ENCODE measurements at places on chromosomes 7 and 10.

DNA sequence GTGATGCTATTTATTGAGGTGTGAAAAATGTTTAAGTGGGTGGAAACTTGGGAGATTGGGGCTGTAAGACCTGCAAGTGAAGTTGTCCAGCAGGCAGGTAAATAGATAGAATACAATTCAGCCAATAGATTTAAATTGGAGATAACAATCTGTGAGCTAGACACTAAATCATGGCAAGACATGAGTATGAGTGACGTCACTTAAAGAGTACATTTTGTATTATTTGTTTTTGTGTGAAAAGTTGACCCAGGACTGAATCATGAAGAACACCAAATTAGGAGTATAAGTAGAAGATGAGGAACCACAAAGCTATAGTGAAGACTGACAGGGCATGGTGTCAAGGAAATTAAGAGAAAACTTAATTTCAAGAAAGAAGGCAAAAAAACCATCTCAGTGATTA, 249.1 kb upstream of the SEMA3C start:
- DNase-seq, result no peak

DNA sequence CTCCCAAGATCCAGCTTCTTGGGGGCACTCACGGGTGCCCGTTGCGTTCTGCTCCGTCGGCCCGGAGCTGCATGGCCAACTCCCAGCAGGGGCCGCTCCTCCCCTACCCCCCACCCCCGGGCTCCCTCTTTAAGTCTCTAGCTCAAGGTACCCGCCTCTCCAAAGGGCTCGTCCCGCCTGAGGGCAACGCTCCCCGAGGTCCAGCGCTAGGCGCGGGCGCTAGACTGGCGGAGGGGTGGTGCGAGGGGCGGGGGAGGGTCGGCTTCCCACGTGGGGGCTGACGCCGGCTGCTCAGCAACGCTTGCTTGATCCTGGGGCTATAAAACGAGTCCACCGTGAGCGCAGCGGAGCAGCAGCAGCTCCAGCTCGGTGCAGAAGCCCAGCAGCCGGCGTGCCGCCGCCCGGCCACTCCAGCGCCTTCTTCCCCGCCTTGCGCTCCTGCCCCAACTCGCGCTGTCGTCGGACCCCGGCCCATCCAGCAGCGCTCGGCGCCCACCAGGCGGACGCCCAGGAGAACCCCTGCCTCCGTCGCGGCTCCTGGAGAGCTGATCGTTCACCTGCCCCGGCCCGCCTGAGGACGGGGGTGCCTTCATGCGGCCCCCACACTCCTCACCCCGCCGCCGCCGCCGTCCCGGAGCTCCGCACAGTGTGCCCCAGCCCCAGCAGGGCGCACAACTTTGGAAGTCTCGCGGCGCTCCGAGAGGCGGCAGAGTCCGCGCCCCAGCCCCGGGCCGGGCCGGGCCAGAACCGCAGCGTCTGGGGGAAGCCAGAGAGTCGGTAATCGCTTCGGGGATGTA, at the start of gene ADRA2A:
TSS of gene ADRA2A (plus strand) at position 348 of the 797 bp plus-strand sequence. CDS start 968 bp downstream, outside the sequence.
- peak; percentile 55 for DNase-seq

- no peak for DNase-seq
These were observed 20.2 kb downstream of the TOMM7 start for GRCh38 chr7:22802426-22802825.

- no peak for DNase-seq
These were observed 21.8 kb downstream of the ARHGAP19 start for GRCh38 chr10:97270523-97271154.

- DNase-seq, result no peak
These were observed 25.1 kb downstream of the SGCE start for GRCh38 chr7:94630855-94631254.

DNA sequence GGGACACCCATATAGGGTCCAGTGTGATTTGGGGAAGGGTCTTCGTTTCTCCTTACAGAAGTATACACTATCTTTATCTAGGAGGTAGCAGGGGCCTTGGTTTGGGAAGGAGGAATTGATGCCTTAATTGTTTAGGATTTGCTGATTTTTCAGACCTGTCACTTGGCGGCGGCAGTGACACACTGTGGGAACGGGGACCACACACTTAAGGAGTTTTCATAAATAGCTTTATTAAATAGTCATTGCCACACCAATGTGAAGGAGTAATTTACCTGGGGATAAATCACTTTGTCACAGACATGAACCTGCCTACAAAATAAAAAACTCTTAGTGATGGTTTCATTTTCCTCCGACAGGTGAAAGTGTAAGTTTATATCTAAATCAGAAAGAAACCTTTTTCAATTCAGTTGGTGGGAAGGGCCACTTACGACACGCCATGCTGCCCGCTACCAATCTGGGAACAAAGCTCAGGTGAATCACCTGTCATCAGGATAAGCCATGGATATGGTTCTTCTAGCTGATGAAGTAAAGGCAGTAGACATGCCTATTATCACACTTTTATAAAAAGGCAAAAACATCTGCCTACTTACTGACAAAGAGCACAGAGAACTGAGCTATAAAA, 12.3 kb upstream of the ENO4 start:
- no peak for DNase-seq

GRCh38 chr10:95431900-95432342, 129.2 kb downstream of the SORBS1 start:
- DNase-seq, result no peak

DNA sequence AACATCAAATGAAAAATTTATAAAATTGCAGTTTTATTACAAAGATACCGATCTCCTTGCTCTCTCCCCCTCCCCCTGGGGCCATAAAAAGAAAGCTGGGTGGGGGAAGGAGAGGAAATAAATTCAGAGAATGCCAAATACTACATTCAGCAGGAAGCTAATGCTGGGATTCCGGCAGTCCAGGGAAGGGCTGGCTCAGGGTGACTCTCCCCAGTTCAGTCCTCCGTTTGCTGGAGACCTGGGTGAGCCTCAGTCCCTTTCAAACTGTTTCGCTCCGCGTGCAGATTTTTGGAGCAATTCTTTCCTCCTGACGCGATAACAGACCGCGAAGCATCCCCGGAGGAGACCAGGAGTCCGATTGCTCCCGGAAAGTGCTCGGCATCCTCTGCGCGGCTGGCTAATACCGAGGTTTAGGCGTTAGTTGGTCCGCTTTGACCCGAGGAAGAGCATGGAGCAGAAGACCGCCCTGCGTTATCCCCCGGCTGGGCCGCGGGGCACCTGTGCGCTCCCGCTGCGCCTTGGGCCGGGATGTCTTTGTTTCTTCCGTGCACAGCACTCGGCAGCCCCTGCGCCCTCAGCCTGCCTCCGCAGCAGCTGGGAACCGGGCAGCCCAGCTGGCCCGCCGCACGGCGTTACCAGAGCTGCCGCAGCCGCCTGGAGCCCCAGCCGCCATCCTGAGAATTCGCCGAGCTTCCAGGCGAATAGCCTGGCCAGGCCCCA, 3.9 kb upstream of the HOXA2 start:
- no peak for DNase-seq

Data from GM10248 (cell line).